ENCODE measurements at places on chromosomes 4 and X.

DNA sequence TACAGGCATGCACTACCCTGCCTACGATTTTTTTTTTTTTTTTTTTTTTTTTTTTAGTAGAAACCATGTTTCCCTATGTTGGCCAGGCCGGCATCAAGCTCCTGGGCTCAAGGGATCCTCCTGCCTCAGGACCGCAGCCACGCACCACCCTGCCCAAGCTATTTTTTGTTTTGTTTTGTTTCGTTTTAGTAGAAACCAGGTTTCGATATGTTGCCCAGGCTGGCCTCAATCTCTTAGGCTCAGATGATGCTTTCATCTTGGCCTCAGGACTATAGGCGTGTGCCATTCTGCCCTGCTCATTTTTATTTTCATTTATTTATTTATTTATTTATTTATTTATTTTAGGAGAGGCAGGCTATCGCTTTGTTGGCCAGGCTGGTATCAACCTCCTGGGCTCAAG, 1.2 kb upstream of the SSX3 start:
- no peak for DNase-seq

GRCh38 chrX:119753639-119754257, 4.6 kb upstream of the SOWAHD start:
- peak; percentile 6 for DNase-seq

- no peak for DNase-seq
Measured at GRCh38 chrX:94058728-94059382, 384.8 kb downstream of the FAM133A start.

DNA sequence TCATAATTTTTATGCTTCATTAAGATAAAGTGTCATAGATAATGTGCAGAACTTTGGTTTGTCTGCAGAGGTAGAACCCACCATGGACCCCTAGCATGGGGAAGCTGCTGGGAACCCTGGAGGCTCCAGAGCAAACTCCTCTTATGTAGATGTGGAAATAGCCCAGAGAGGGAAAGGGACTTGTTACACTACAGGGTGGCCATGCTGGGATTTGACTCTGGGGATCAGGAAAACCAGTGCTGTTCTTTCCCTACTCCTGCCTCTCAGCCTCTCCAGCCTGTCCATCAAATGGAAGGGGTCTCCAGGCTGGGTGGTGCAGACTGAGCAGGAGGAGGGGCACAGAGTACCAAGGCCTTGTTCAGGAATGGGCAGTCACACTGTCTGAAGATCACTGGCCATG, 54.2 kb downstream of the MSX1 start:
- DNase-seq, result no peak

DNA sequence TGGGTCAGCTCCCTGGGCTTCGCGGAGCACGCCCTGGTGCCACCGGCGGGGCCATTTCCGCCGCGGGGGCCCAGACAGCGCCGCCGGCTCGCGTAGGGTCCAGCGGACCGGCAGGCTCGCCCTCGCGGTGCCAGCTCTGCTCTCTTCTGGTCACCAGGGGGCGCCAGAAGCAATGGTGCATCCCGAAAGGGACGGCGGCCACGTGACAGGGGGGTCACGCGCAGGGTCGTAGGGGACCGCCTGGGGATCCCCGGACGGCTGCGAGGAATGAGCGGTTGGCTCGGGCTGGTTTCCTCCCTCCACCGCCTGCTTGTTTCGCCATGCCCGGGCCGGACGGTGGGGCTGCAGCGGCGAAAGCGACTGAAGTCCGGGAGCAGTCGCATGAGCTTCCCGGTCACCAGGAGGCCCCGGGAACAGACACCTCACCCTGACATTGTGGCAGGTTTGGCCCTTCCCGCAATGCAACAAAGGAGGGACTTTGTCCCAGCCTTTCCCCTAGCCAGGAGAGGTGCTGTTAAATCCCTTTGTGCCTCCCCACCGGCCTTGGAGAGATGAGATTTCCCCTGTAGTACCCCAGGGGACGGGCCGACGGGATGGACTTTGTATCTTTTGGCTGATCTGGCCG, 15.8 kb downstream of the ZCCHC12 start:
- peak; percentile 33 for DNase-seq

Measured in fibroblast of gingiva (primary cell).